ENCODE measurements at places on chromosomes 12 and 14.

DNA sequence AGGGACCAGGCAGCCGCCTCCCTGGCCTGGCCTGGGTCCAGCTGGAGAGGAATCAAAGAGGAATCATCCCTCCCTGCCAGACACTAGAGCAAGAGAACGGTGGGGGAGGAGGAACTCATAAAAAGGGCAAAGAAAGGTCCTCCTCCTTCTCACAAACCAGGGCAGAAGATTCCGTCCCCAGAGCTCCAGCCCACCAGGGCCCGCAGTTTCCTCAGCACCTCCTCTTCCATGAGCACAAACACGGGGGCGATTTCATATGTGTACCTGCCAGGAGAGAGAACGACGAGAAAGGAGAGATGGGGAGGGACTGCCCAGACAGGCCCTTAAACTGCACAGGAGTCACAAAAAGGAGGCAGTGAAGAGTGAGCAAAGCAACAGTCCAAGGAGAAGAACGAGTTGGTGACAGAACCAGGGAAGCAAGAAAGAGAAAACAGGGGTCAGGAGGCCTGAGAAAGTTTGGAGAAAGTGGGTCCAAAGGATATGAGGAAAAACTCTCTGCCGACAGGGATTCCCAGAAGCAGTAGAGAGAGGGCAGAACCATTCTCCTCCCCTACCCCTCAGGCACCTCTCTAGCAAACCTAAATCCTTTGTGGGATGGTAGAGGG is 8.7 kb upstream of the ZNF740 start:
- no peak for DNase-seq

DNA sequence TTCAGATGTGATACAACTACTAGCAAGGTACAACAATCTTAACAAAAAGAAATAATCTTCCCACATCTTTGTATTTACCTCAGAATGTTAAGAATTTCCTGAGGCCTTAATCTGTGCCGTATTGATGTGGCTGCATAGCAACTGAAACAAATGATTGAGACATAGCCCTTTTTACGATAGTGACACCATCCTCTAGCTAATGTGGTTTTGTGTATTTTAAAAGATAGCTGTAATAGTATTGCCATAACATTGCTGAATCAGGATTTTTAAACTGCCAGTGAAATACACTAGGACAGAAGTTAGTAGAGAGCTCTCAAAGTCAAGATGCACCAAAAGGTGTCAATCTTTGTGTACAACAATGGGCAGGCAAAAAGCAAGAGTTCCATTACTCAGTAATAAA is 11.9 kb downstream of the NPAS3 start:
- DNase-seq: no peak

DNA sequence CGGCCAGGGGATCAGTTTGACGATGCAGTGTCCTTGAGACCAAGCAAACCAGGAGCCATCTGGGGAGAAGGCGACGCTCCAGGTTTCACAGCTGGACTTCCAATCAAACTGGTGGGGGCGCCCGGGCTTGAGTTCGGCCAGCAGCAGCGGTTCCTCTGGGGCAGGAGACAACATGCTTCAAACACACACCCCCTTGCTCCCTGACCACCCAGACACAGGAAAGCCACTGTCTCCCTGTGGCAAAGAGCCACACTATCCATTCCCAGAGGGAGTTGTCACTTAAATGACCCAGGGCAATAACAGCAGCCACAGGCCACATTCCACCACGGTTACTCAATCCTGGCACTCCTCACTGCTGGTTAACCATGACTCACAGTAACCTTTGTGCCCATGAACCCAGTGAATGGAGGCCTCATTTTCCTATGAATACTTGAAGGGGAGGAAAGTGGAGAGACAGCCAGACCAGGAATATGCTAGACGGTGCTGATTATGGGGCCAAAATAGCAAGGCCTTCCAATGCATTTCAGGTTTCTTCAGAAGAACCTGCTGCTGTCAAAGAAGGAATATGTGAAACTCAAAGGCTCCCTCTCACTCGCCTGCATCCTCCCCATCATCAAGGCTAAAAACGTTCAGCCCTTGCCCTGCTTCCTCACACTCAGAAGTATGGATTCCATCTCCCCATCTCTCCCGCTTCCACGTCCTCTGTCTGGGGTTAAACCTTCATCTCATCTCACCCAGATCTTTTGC is 8.5 kb downstream of the WSB2 start:
- peak; percentile 98 for DNase-seq

- DNase-seq: peak; percentile 10
Observed at GRCh38 chr12:1933342-1934051, 15.0 kb upstream of the CACNA2D4 start.

GRCh38 chr12:34391771-34392581 is 369.7 kb downstream of the ALG10 start:
- no peak for DNase-seq

DNA sequence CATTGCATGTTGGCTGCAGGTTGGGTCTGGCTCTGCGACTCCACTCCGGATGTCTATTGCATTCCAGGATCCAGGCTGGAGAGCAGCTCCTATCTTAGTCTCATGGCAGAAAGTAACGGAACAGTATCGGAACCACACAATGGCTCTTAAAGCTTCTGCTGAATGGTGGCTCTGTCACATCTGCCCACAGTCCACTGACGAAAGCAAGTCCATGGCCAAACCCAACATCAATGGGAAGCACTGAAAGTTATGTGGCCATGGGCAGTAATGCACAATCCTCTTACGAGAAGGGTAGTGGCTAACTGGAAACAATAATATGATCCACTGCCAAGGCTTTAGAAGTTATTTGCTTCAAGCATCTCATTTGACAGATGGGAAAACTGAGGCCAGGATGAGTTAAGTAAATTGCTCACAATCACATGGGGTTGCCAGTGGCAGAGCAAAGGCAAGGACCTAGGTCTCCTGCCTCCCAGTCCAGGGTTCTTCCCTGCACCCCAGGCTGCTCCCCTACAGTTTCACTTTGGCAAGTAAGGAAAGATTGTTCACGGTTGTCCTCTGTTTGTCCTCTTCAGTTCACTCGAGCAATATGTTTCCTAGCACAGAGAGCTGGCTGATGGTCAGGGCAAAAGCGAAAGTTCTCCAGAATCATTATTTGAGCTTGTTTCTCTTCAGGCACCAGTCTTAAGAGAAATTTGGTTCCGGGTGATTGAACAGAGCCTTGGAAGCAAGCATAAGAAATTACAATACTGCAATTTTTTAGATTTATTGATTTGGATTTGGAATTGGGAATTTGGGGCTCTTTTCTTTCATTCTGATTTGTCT is 54.2 kb downstream of the CKAP4 start:
- no peak for DNase-seq

DNA sequence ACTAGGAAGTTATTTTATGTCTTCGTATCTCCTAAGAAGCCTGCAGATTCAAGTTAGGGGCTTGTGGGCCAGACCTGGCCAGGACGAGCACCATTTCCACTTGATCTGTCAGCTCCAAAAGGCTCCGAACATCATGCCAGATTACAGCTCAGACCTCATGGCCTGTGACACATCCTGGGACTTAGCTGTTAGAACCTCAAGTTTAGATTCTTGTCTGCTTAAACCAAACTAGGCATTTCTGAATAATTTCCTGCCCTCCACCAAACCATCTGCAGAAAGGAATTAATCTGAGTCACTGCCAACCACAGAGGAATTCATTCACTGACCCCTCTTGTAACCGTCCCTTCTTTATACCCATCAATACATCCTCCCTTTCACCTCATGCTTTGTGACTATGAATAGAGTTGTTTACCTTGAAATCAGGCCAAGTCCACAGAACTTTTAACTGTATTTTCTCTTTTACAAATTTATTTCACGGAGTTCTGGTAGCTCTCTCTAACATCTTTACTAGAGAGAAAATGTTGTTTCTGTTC is 120.3 kb downstream of the FBXL14 start:
- peak; percentile 100 for DNase-seq

- no peak for DNase-seq
Observed at GRCh38 chr12:64682572-64683277, 72.4 kb downstream of the RASSF3 start.

- no peak for DNase-seq
Observed at GRCh38 chr14:82872494-82872893, 1338.8 kb upstream of the SEL1L start.

DNA sequence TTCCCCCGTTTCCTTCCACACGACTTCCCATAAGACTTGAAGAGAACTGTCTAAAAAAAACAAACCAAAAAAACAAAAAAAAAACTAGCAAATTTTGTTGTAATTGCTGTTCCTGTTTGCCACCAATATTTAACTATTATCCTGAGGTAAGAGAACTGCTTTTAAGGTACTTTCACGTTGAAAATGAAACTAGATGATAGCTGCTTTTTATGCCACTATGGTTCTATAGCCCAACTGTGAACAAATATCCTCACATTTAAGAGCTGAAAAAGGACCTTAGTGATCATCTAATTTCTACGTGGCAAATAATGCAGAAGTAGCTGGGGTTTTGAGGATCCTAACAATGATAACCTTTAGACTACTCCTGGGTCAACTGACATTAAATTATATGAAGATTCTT is 98.6 kb downstream of the TAOK3 start:
- no peak for DNase-seq
